Stimulated activated CD8-positive, alpha-beta memory T cell treated with anti-CD3 and anti-CD28 coated beads, Interleukin-7, amount 100 ng/mL, for 1 hour (primary cell): ENCODE measurements at places on chromosomes 4 and X.

- no peak for DNase-seq
Observed at GRCh38 chrX:486325-486724, 99.6 kb upstream of the PPP2R3B start.

DNA sequence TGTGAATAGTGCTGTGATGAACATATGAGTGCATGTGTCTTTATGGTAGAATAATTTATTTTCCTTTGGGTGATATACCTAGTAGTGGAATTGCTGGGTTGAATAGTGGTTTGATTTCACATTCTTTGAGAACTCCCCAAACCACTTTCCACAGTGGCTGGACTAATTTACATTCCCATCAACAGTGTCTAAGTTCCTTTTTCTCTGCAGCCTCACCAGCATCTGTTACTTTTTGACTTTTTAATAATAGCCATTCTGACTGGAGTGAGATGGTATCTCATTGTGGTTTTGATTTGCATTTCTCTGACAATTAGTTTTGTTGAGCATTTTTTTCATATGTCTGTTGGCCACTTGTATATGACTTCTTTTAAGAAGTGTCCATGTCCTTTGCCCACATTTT lies 29.1 kb downstream of the JADE3 start:
- no peak for DNase-seq

GRCh38 chrX:66233209-66233608 lies 69.2 kb downstream of the HEPH start:
- DNase-seq = no peak

DNA sequence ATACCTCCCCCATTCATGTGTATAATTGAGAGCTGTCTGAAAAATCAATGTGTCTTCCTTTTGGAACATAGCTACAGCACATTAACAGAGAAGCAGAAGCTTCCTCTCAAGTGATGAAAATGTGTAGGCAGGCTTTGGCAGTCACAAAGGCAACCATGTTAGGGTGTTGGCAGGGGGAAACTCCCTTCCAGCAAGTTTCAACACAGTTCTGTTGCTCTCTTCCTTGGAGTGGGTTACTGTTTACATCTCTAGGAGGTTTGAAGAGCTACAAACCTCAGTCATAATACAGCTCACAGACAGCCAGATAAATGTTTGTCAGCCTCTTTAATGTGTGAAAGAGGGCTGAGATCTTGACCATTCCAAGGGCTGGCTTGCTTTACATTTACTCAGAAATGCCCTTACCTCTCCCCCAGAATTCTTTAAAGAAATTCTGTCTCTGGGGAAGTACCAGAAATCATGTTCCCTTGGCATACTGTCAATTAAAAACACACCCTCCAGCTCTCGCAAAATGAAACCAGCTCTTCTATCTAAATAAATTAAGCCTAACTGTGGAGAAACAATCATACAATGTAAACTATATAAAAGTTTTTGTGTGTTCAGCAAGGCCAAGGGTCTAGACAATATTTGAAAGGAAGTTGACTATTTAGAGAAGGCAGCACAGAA lies 18.9 kb downstream of the ZBTB33 start:
- no peak for DNase-seq

GRCh38 chr4:155106629-155107028 lies 101.8 kb upstream of the NPY2R start:
- no peak for DNase-seq

- DNase-seq = no peak
Observed at GRCh38 chr4:7307394-7308099, 115.2 kb downstream of the SORCS2 start.

DNA sequence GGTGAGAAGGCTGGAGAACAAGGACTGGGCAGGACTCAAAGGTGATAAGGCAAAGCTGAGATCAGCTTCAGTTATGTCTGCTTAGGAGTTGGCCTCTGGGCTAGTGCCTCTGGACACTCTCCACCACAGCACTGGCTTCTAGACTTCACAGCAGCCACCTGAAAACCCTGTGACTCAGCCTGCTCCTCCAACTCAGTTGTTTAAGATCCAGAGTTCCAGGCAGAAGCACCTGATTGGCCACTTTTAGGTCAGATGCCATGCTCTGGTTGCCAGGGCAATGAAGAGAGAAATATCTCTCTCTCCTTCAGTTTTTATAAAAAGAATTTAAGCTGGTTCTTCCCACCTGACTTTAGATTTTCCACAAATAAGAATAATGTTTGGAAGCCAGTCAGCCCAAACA lies 47.9 kb upstream of the BLTP1 start:
- no peak for DNase-seq

DNA sequence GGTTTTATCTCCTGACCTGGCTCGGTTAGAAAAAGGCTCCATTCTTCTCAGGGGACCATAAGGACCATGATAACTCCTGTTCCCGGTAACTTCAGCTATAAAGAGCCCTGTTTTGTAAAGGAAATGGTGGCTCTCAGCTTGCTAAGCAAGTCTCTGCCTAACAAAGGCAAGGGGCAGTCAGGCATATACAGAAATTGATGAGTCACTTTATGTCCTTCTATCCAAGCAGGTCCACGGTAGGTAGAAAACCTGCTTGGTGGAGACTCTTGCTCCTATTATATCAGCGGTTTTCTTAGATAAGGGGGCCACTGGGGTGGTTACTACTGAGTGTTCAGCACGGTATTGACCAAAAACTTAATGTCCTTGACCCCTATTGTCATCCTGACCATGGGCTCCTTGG lies 203.0 kb upstream of the KLF8 start:
- DNase-seq = no peak

- no peak for DNase-seq
Observed at GRCh38 chr4:54574500-54574899, 83.3 kb upstream of the KIT start.

DNA sequence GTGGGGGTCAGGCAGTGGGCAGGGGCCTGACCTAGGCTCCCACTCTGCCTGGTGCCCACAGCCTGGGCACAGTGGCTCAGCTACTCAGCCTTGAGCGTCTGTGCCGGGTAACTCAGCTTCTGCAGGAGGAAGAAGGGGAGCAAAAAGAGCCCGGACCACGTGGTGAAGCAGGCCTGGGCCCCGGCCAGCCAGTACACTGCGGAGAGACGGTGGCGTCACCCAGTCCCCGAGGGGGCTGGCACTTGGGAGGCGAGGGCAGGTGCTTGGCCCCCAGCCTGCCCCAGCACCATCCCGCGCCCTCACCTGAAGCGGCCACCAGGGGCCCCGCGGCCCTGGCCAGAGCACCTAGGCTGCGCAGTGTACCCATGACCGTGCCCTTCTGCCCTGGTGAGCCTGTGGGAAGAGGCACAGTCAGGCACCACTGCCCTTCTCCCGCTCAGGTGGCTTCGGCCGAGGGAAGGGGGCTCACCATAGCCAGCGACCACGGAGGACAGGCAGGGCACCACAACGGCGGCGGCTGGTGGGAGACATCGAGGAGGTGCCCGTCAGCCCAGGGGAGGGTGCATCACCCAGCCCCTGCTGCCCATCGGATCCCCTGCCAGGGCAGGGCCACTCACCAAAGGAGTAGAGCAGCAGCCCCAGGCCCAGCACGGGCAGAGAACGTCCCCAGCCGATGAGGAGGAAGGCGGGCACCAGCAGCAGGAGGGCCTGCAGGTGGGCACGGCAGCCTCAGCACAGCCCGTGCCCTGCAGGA lies 32.3 kb downstream of the NOP14 start:
- no peak for DNase-seq

GRCh38 chrX:16451334-16451733 lies 198.6 kb upstream of the S100G start:
- DNase-seq = no peak

DNA sequence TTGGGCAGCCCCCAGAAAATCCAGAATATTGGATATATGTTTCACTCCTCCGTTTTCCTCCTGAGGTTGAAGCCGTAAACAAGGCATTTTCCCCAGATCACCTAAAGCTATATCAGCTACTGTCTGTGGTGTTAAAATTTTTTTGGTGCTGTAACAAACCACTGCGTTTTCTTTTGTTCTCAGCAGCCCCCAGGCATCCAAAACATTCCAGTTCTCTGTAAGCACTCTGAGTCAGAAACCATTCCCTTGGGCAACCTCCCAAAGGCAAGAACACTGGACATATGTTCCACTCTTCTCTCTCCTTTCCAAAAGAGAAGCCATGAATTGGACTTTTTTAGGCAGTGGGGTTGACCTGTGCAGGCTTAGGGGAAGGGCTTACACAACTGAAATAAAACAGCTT lies 310.9 kb downstream of the MID1IP1 start:
- DNase-seq = no peak

GRCh38 chrX:143663755-143664154 lies 27.9 kb upstream of the SLITRK4 start:
- no peak for DNase-seq

DNA sequence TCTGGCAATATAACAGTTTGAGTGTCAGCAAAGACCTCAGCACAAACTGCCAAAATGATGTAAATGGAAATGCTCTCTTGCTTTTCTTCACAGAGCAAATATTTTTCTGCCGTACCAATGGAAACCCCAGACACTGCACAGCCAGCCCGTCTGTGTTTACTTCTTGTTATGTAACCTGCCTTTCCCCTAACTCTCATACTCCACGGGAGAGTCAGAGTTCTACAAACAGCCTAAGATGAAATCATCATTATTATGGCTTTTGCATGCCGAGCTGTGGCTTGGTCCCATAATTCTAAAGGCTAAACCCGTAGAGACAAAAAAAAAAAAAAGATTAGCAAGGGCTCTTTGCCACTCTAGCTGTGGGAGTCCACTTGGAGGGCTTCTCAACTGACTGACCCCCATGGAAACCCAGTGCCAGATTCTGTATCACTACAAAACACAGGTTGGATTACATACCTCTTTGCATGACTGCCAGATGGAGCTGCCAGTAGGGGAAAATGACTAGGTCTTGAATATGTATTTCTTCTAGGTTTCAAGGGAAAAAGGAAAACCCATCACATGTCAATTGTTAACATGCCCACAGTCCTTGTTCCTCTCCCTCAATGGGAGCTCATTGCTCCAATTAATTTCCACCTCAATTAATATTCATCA lies 197.2 kb upstream of the CNKSR2 start:
- no peak for DNase-seq

DNA sequence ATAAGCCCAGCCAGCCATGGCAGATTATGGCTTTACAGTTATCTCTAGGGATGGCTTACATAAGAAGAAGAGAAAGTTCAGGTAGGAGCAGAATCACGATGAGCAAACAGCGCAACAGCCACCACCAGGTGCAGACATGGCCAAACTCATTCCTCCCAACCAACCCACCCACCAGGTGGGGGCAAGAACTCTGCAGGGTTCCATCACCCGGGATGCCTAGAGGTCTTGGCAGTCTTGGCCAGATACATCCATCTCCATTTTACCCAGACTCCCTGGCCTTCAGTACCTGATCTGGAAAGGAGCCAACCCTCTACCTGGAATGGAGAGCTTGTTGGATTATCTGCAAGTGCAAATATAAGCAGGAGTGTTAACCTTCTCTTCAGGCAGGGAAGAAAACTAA lies 7.5 kb downstream of the TSC22D3 start:
- no peak for DNase-seq

GRCh38 chrX:119082278-119082677 lies 9.5 kb downstream of the CT47C1 start:
- no peak for DNase-seq

DNA sequence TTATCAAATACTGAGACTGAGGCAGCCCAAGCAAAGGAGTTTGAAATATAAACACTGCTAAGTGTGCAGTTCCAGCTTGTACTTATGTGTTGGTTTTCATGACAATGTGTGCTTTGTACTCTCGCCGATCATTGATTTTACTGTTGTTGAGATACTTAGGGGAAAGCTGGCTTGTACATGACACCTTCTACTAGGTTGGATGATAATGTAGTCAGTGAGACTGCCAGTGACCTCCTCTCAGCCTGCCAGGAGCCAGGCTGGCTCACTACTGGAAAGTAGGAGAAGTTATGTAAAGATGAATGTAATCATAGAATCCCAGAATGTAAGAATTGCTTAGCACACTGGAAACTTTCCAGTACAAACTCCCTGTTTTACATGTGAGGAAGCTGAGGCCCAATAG lies 132.0 kb downstream of the AFF2 start:
- DNase-seq = no peak

GRCh38 chr4:75494563-75494962 lies 19.6 kb downstream of the RCHY1 start:
- DNase-seq = no peak

DNA sequence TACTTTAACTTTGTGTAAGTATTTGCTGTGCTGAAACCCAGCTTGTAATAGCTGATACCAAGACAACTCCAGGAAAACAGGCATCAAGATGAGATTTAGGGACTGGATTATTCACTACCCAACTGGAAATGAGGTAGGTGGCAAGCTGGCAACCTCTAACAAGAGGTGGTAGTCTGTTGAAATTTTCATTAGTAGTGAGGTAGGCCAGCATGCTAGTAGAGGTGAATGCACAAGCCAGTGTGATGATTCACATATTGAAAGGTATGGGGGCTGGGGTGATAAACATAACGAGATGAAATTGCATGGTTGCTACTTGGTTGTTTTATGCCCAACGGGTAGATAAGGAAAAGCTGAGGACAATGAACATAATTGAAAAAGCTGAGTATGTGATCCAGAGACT lies 8.5 kb upstream of the TMPRSS11D start:
- DNase-seq = no peak

- DNase-seq = no peak
Observed at GRCh38 chr4:24656906-24657305, 72.6 kb upstream of the DHX15 start.

DNA sequence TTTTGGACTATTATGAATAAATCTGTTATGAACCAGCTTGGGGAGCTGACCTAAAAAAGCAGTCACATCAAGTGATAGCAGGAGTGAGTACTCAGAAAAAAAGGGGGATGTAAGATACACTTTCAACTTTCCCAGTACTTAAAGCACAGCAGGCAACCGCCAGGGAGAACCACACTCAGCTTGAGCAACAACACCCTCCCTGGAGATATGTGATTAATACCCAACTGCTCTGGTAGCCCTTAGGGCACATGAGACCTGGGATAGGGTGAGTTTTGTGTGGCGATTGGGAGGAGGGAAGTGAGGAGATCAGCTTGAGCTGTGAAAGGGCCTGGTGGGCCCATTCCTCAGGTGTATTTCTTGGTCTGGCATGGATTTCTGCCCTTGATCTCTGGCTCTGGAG lies 220.3 kb upstream of the SFRP2 start:
- no peak for DNase-seq
